Activated CD8-positive, alpha-beta memory T cell treated with anti-CD3 and anti-CD28 coated beads, Interleukin-2, amount 50 U/mL, for 4 hours (primary cell): ENCODE measurements at places on chromosomes 2 and 18.

GRCh38 chr2:189232759-189233406 is 53.3 kb upstream of the COL5A2 start:
- DNase-seq: no peak

- DNase-seq: no peak
These were observed 36.9 kb downstream of the NGEF start for GRCh38 chr2:232976176-232976575.

DNA sequence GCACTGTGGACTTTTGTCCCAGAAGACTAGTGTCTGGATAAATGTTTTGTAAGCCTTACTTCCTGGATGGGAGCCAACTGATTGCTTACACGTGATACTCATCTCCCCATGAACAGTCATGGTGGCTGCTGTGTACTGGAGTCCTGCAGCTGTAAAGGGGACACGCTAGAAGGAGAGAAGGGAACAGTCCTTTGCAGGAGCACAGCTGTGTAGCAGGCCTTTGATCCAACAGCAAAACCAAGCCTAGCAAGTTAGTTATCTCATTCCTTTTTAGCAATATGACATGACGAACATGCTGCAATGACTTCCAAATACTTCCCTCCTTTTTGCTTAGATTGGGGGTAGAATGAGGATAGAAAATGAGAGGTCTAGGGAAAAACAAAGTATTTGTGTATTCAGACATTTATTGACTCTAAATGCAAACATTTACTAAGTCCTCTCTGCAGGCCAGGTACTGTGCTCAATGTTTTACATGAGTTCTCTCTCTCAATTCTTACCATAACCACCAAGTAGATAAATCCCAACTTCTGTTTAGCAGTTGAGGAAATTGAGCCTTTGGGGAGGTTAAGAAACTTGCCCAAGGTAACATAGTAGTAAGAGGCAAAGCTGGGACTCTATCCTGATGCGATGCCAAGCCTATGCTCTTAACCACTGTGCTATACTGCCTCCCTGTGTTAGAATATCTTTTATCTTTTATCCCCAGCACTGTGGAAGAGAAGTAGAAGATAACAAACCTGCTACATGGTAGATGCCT is 55.4 kb upstream of the CD28 start:
- DNase-seq: no peak

DNA sequence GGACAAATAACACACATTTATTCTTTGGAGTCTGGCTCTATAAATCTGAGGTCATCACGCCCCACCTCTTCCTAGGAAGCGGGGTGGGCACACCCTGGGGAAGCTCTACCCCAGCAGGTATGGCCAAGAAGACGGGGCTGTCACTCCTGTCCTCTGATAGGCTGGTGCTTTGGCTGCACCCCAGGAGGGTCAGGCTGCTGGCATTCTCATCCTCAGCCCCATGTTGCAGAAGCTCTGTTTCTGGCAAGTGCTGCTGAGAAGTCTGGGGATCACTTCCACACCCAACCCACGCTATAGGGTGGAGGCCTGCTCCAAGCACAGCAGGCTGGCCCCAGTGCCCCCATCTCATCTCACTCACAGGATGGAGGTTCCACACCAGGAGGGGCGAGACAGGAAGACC is 17.6 kb downstream of the ARHGEF4 start:
- DNase-seq: no peak

GRCh38 chr2:217387776-217388387 is 528.0 kb upstream of the TNP1 start:
- no peak for DNase-seq

GRCh38 chr2:209790066-209790728 is 18.6 kb downstream of the UNC80 start:
- DNase-seq: no peak

GRCh38 chr18:5162111-5162510 is 34.9 kb downstream of the AKAIN1 start:
- DNase-seq: no peak

GRCh38 chr2:78077633-78078032 is 555.5 kb upstream of the LRRTM4 start:
- DNase-seq: no peak

DNA sequence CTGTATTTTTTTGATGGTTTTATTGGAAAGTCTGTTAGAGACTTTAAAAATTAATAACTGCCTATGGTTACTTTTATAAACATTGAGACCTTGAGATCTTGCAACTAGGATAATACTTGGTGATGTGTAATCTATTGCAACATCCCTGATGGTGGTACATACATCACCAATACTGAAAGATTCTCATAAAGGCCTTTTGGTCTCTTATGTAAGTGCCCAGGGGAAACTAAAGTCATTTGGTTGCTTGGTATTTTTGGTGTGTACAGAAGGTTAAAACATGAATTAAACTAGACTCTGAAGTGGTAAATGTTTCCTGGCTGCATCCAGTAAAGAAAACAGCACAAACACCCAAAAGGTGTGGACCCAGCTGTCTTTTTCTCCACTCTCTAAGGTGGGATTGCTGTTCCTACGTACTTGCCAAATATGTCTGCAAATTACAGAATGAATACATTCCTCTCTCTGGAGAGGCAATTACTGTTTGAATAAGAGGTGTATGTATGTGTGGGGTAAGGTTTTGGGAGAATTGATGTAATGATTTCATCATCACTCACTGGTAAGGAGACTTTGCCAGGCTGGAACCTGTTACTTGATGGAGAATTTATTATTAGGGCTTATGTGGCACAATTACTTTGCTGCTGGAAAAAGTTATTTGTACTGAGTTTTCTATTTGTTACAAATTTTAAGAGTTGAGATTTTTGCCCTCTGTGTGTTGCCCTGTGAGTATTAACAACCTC is 3.6 kb downstream of the B3GNT2 start:
- no peak for DNase-seq

GRCh38 chr2:173719471-173719870 is 245.7 kb downstream of the SP3 start:
- DNase-seq: no peak

- no peak for DNase-seq
These were observed 1.7 kb downstream of the MAP2 start for GRCh38 chr2:209425471-209426071.

DNA sequence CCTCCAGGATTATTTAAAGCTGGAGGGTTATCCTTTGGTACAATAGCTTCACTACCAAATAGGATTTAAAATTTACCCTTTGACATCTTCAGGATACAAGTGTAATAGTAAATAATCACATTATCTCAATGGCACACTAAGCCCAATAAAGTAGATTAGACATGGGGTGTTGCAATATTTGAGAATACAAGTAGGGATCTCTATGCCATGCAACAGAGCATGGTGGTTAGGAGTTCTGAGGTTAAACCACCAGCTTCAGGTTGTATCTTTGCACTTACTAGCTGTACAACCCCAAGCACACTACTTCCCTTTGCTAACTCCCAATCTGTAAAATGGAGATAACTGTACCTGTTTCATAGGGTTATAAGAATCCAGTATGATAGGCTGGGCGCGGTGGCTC is 6.2 kb downstream of the MBD2 start:
- DNase-seq: no peak

DNA sequence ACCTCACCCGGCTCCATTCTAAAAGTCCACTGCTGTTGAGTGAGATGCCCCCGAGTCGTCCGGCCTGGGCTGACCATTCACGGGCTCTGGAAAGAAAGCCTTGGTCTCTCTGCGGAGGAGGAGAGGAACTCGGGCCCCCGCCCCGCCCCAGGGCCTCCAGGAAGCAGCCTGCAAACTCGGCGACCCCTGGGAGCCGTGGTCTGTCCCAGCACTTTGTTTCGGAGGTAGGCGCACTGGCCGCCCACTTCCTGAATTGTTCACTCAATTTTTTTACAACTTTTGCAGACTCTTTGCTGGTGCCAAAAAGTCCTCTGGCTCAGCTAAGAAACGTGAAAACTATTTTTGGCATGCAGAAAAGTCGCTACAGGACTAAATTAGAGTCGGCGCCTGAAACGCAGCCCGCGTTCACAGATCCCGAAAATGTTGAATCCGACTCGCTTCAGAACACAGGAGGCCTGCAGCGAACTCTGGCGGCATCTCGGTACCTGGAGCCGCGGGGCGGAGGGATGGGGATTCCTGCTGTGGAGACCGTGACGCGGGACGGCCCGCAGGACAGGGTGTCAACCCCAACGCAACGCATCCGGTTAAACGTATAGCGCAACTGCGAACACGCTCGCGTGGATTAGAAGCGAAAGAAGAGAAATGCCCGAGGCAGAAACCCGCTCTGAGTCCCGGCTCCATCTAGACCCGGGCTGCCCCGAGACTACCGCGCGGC is 1.5 kb downstream of the PXDN start:
- DNase-seq: peak; percentile 25

GRCh38 chr18:65968239-65969004 is 217.6 kb downstream of the CDH7 start:
- no peak for DNase-seq

GRCh38 chr2:234289834-234290590 is 206.9 kb downstream of the ARL4C start:
- peak; percentile 55 for DNase-seq

DNA sequence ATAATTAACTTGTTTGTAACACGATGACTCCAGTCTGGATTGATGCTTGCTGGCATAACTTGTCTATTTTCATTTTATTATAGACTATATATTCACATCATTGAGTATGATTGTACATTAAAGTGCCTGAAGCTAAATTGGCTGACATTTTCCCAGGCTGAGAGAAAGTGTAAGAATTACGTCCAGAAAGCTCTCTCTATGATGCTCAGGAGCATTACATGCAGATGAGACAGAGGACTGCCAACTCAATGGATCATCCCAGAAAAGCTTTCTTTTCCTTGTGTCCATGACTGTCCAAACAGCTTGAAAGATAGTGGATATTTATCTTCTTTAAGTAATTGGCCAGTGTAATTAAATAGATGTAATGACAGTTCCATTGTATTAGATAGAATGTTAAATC is 1372.2 kb upstream of the TMEFF2 start:
- DNase-seq: no peak

GRCh38 chr2:39660612-39661236 is 5.0 kb upstream of the TMEM178A start:
- DNase-seq: no peak

- no peak for DNase-seq
These were observed 181.0 kb upstream of the SALL3 start for GRCh38 chr18:78798402-78799175.

- no peak for DNase-seq
These were observed 211.8 kb downstream of the NEDD4L start for GRCh38 chr18:58255701-58256311.

- DNase-seq: peak; percentile 22
These were observed 1.4 kb downstream of the DPYSL5 start for GRCh38 chr2:26849056-26849999.

- DNase-seq: no peak
These were observed 82.9 kb downstream of the FSIP2 start for GRCh38 chr2:185821467-185821866.
